Stimulated activated CD4-positive, alpha-beta T cell treated with anti-CD3 and anti-CD28 coated beads, Interleukin-15, amount 100 ng/mL, for 1 hour (primary cell): ENCODE measurements at places on chromosomes 3 and 15.

DNA sequence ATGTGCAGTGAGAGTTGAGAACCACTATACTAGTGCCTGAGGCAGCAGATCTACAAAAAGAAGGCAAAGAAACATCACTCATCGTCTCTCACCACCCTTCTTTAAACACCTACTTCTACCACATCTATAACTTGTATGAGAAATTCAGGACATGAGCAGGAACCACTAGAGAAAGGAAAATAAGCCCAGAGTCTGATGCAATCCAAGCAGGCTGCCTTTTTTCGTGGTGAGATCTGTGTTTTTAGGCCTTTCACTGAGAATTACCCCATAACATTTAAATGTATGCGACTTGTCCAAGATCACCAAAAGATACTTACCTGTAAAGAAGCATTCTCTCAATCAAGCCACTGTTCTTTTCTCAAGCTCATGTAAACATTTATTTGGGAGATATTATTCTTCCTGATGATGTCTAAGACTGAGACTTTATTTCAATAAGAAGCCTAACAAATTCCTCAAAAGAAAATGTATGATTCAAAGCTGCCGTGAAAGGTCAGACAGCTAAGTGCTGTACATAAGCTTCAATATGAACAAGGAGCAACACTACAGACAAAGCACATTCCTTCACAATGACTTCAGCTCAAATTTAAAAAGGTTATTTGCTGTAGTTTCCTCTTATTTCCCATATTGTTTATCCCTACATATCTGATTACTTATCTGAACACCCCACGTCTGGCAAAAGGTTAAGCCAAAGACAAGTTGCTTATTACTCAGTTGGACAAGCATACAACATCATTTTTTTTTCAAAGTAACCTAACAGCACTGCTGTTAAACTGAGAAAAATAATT is 16.5 kb downstream of the SPICE1 start:
- DNase-seq = no peak

DNA sequence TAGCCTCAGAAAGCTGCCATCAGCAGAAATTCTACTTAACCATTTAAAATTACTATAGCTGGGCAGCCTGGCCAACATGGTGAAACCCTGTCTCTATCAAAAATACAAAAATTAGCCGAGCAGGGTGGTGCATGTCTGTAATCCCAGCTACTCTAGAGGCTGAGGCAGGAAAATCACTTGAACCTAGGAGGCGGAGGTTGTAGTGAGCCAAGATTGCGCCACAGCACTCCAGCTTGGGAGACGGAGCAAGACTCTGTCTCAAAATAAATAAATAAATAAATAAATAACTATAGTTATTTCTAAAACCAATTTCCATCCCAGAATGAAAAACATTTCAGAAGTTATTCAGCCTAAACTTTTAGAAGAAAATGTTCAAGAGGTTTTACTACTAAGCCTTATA is 25.1 kb downstream of the LRRFIP2 start:
- DNase-seq = no peak

- DNase-seq = no peak
Measured at GRCh38 chr15:64895285-64896065, 16.2 kb upstream of the ANKDD1A start.

- DNase-seq = no peak
Measured at GRCh38 chr3:69511361-69511760, 125.5 kb upstream of the FRMD4B start.

DNA sequence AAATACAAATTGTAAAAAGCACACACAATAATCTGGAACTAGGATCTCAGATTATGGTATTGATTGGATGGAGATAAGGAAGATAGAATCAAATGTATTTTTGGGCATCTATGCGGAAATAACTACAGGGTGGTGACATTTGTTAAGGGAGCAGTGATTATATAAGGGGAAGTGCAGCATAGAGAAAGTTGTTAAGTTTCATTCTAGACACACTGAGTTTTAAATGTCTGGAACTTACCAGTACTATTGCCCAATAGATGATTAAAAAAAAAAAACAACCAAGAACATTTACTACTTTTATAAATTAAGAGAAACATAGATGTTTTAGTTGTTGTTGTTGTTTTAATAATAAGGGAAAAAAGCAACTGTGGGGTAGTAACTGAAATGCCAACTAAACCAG is 32.1 kb upstream of the C3orf38 start:
- no peak for DNase-seq

GRCh38 chr3:111872979-111873378 is 13.9 kb downstream of the PHLDB2 start:
- no peak for DNase-seq

GRCh38 chr3:129121792-129122411 is at the start of gene RAB43:
TSS of gene RAB43 (minus strand) at chr3:129121804. CDS start at chr3:129121489, 315 bp downstream.
- DNase-seq = peak; percentile 76

- DNase-seq = no peak
Measured at GRCh38 chr3:167829071-167829470, 93.5 kb downstream of the SERPINI1 start.

DNA sequence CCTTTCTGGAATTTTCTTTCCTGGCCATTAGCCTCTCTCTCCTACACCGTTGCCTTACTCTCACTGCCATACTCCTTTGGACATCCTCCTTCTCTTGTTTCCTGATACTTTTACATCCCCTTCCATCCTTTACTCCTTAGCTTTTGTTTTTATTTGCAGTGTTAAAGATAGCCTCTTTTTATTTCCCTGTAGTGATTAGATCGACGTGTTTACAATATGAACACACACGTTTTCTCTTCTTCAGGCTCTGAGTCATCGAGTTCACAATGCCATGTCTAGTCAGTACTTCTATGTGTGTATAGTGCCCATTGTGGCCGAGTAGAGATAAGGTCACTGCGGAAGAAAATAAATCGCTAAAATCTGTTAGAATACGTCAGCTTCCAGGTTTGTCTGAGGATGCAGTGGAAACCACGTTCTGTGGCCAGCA is 208.5 kb downstream of the LPP start:
- DNase-seq = no peak

DNA sequence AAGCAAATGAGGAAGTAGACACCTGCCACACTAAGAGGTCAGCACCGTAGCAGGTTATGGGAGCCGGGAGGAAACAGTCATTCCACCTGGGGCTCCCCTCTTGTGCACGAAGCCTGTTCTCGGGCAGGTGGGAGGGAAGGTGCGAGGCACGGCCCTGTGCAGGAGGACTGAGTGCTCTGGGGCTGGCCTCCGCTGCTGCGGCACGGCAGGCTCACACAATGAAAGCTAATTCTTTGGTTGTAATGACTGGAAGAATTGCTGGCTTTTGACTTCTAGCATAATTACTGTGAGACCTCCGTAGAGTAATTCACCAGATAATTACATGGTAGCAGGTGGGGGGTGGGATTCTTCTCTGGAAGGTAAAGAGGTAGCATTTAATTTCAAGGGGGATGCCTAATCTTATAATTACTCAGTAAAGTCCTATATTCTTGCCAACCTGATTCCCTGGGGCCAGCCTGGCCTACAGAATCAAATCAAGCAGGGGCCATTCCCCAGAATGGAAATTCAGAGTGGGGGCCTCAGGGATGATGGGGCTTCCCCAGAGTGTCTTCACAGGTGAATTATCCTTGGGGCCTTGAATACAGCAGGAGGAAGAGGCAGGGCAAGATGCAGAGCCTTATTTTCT is 129.1 kb downstream of the TPRA1 start:
- no peak for DNase-seq

GRCh38 chr3:66237552-66237951 is 16.8 kb downstream of the SLC25A26 start:
- DNase-seq = no peak

DNA sequence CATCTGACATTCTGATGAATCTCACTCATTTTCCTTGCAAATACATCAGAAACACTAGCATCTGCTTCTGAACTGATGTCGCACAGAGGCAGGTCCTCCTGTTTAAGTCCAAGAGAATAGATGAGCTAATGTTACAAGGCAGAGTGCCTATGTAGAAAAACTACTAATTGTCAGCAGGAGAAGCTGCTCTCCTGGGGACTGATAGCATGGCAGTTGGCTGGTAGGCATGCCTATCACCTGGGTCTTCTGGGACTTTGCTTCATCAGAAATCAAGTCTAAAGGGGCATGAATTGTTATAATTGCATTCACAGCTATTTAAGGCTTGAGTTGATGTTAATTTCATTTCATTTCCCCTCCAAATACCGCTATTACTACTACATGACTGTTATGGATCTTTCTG is 457.2 kb downstream of the RAP2B start:
- no peak for DNase-seq

GRCh38 chr3:72487078-72487765 is 361.0 kb downstream of the SHQ1 start:
- no peak for DNase-seq

DNA sequence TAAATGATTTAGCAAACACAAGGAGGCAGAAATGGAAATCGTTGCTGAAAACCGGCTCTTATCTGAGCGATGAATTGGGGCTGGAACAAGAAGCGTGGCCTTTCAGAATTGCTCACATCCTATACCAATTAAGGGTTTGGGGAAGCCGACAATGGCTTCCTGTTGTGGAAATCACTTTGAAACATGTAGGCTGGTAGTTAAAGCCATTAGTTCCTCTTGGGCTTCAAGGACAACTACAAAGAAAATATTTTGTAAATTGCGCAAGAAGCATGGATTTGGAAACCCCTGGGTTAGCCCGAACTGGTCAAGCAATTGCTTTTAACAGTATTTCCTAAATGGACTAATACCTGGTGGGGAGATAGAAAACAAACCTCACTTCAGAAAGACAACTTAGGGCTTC is 182.4 kb downstream of the ADAMTS9 start:
- DNase-seq = no peak

DNA sequence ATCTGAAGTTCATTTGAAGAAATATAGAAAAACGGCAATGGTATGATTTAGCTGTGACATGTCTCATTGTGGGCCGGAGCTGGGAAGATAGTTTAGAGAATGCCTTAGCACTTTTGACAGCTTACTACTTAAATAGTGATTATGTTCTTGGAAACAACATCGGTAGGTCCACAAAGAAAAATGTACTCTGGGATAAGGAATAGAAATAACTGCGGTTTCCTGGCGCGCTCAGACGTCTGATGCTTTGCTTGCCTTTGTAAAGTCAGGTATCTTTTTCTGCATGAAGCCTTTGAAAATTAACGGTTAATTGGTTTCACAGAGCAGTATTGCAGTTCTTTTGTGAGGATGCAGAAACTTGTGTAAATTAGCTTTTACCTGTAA is 1.4 kb downstream of the USP3 start:
- no peak for DNase-seq

DNA sequence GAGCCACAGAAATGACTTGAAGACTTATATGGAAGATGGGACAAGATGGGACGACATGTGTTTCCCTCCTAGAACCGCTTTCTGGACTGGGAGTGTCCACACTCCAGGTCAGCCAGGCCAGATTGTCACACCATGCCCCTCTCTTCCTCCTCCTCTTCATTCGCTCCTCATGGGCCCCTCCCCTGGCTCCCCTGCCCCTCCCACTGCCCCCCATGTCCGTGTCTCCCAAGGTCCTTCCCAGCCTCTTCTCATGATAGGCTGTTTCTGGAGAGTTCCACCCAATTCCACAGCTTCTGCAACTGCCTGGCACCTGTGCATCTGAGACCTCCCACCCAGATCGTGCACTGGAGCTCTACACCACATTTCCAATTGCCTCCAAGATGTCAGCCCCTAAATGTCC is 6.6 kb downstream of the MYO5C start:
- no peak for DNase-seq

DNA sequence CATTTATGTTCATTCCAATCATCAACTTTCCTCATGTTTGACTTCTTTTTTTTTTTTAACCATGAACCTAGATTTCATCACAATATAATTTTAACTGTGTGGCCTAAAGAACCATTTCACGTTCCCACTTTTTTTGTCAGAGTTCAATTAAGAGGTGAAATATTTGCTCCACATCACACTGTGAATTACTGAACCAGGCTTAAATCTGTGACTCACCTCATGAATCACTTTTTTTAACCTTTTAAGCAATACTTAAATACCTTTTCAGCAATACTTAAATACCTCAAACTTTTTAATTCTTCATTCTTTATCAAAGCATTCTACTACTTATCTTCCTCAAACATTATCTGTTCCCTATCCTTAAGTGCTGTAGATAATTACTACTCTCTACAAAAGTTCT is 137.6 kb downstream of the SI start:
- DNase-seq = no peak

GRCh38 chr3:21013566-21013965 is 737.4 kb downstream of the ZNF385D start:
- DNase-seq = no peak

- no peak for DNase-seq
Measured at GRCh38 chr3:194087280-194087679, 48.7 kb upstream of the HES1 start.

GRCh38 chr3:111850537-111850936 is 8.5 kb upstream of the PHLDB2 start:
- no peak for DNase-seq

DNA sequence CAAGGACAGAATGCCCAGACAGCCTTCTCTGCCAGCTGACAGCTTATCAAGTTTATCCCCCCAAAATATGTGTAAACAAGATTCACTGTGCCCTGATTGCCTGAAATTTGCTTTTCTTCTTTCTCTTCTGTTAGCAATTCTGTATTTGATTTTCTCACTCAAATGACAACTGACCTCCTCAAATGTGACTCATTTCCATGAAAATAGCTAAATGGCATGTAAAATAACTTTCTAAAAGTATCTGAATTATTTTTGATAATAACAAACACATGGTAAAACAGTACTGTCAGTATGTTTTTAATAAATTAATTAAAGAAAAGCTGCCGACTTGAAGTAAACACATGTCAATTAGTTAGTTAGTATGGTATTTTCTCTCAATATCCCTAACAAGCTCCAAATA is 202.3 kb upstream of the STAC start:
- no peak for DNase-seq

DNA sequence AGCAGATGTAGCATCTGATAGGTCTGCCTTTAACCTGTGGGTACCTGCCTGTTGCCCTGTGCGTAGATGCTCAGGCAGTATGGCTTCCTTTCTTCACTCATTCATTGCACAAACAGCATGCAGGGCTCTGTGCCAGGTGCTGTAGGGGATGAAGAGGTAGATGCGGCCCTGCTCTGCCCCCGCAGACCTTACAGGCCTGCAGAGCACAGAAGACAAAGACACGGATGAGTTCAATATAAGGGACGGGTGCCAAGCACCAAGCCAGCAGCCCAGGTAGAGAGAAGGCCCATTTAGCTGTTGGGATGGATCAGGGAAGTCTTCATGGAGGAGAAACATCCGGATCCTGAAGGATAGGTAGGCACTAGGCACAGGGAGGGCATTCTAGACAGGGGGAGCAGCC is 69.4 kb downstream of the AAGAB start:
- DNase-seq = no peak
